ENCODE measurements at places on chromosomes 11 and 22. TPM values are rescaled to one million over a fixed set of nuclear protein-coding genes. Genes with fewer than 3 reads are reported as not detected.

Gene GAL3ST1
- 2.9 TPM for total RNA-seq

Gene CWC15
- 55.9 TPM for total RNA-seq

Gene P2RY6
- total RNA-seq, result 0.39 TPM

Gene TNNT3
- 2.5 TPM for total RNA-seq

Gene HBG2
- total RNA-seq, result not detected

Gene MIAT
- total RNA-seq, result 0.21 TPM

Gene CASP12
- total RNA-seq, result not detected

Gene OR5P2
- total RNA-seq, result not detected

Gene PGM2L1
- total RNA-seq, result 5.4 TPM

GRCh38 chr11:7245341-7245740 lies 6.4 kb upstream of the SYT9 start:
- peaks cover 52% of the 10 kb centered on the region for H3K27me3 ChIP-seq
- H3K4me3 ChIP-seq, result no peak overlapping the region
- no peak overlapping the region for H3K27ac ChIP-seq
- DNase-seq, result no peak

GRCh38 chr11:16223558-16223957 lies 132.8 kb downstream of the SOX6 start:
- no peak for DNase-seq
- no peak overlapping the region for H3K4me3 ChIP-seq
- no peak overlapping the region for H3K27ac ChIP-seq
- no peaks in the 10 kb centered on the region for H3K36me3 ChIP-seq
- no peaks in the 10 kb centered on the region for H3K27me3 ChIP-seq
- no peaks in the 10 kb centered on the region for H3K4me1 ChIP-seq

GRCh38 chr22:29243874-29244446 lies 23.8 kb downstream of the RHBDD3 start:
- no peak overlapping the region for H3K27ac ChIP-seq
- H3K4me3 ChIP-seq, result no peak overlapping the region
- DNase-seq, result no peak
- H3K27me3 ChIP-seq, result no peaks in the 10 kb centered on the region
- H3K36me3 ChIP-seq, result no peaks in the 10 kb centered on the region
- no peaks in the 10 kb centered on the region for H3K4me1 ChIP-seq

DNA sequence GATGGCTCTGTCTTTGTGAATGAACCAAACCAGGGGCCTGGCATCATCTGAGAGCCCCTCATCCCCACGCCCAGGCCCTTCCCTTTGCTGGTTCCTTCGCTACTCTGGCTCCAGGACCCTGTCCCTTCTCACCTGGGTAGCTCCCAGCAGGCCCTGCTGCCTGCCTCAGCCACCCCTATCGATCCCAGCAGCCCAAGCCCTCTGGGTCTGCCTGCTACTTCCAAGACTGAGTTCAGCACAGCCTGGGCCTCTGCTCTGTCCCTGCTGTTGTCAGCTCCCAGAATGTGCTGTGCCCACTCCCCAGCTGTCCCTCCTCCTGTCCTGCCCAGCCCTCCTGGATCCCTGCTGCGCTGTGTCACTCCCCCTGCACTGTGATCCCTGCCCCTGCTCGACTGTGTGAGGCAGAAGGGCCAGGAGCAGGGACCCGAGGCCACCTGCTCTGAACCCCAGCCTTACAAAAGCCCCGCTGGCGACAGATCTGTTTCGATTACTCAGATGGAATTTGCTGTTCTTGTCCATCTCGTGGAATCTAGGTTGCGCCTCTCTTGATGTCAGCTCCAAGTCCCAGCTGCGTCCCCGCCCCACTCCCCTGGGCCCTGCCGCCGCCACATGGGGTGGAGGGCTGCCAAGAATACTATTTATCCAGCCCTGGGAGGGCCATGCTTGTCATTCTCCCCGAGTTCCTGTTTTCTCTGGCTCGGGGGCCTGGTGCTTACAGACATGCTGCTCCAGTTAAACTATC lies 13.0 kb downstream of the MRPL21 start:
- peaks cover 35% of the 10 kb centered on the region for H3K36me3 ChIP-seq
- no peaks in the 10 kb centered on the region for H3K4me1 ChIP-seq

DNA sequence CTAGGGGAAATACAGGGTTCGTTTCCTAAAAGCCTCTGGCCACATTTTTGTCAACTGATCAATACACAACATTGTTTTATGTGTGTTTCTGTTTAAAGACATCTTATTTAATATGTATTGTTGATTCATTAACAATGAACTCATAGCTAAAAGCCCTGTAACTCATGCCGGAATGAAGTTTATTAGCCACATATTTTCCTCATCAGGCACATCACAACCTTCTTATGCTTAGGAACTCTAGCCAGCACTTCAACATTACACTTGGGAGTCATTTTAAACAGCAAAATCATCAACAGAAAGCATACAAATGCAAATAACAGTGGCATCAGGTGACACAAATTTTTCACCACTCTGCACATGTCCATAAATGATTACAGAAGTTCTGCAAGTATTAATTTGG lies 15.1 kb upstream of the BLID start:
- no peak overlapping the region for H3K27ac ChIP-seq
- H3K36me3 ChIP-seq, result no peaks in the 10 kb centered on the region
- H3K4me3 ChIP-seq, result no peak overlapping the region
- H3K27me3 ChIP-seq, result no peaks in the 10 kb centered on the region
- no peak for DNase-seq

DNA sequence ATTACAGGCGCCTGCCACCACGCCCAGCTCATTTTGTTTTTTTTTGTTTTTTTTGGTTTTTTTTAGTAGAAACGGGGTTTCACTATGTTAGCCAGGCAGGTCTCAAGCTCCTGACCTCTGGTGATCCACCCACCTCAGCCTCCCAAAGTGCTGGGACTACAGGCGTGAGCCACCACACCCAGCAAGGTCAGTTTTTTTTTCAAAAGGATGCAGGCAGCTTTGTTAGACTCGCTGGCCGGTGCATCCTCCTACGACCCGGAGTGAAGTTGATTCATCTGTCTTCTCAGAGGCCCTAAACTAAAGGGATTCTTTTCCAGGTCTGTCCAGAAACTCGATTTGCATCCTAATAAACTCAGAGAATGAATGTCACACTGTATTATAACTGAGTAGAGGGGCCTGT lies 182.3 kb downstream of the DBX1 start:
- no peak overlapping the region for H3K27ac ChIP-seq
- H3K4me3 ChIP-seq, result no peak overlapping the region
- peaks cover 47% of the 10 kb centered on the region for H3K4me1 ChIP-seq
- no peaks in the 10 kb centered on the region for H3K36me3 ChIP-seq
- no peak for DNase-seq
- H3K27me3 ChIP-seq, result no peaks in the 10 kb centered on the region

DNA sequence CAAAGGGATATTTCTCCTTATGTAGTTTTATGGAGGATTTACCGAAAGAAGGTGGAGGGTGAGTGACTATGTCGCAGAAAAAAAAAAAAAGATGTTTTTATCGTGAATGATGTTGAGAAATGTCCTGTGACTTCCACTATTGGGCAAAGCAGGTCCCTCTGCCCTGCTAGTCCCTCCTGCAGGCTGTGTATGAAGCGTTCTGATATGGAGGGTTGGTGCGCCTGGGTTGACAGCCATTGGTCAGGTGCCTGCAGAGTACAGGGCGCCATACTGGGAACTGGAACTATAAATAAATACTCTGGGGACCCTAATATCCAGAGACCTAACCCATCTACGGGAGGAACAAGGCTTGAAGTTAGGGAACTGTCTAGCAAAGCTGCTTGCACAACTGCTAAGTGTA lies 1.5 kb downstream of the IL17RA start:
- no peak for DNase-seq
- H3K27me3 ChIP-seq, result peaks cover 32% of the 10 kb centered on the region
- H3K27ac ChIP-seq, result no peak overlapping the region
- H3K36me3 ChIP-seq, result no peaks in the 10 kb centered on the region
- no peak overlapping the region for H3K4me3 ChIP-seq

DNA sequence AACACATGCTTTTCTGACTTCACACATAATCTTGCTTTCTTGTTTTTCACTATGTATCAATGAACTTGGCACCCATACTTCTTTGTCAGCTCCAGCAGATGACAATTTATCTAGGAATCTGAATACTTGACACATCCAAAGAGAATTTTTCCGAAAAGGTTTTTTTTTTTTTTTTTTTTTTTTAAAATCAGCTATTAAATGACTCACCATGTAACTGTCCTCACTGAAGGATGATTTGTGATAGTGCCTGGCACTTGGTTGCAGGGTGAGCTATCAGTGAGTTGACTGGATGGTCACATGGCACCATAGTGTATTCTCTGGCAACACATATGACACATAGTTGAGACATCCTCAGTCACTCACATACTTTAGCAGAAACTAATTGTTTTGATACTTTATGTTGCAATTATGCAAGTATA lies 133.4 kb upstream of the E2F8 start:
- no peaks in the 10 kb centered on the region for H3K36me3 ChIP-seq
- peak; percentile 75 for DNase-seq
- no peaks in the 10 kb centered on the region for H3K27me3 ChIP-seq
- H3K4me1 ChIP-seq, result peaks cover 7% of the 10 kb centered on the region

GRCh38 chr11:122322329-122322728 lies 206.3 kb upstream of the BLID start:
- DNase-seq, result peak; percentile 78
- no peaks in the 10 kb centered on the region for H3K36me3 ChIP-seq
- no peak overlapping the region for H3K4me3 ChIP-seq
- H3K4me1 ChIP-seq, result peaks cover 24% of the 10 kb centered on the region

GRCh38 chr11:70538641-70539359 lies 140.5 kb downstream of the CTTN start:
- H3K27me3 ChIP-seq, result no peaks in the 10 kb centered on the region
- H3K27ac ChIP-seq, result no peak overlapping the region
- H3K36me3 ChIP-seq, result no peaks in the 10 kb centered on the region

DNA sequence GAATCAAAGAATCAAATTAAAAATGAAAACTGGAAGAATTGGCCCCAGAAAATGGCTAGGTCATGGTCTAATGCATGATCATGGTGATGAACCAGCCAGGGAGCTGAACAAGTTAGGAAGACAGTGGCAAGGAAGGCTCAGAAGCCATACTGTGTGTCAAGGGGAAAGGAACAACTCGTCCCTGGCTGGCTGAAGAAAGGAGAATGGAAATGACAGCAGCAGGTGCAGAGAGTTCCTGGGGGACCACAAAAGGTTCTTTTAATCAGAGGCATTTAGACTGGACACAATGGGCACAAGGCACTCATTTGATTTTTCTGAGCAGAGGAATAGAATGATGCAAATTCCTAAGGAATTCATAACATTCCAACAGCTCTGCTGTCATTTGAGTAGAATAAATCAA lies 209.9 kb downstream of the LARGE1 start:
- no peak overlapping the region for H3K27ac ChIP-seq
- no peak overlapping the region for H3K4me3 ChIP-seq
- H3K36me3 ChIP-seq, result no peaks in the 10 kb centered on the region
- no peaks in the 10 kb centered on the region for H3K4me1 ChIP-seq
- DNase-seq, result no peak
- no peaks in the 10 kb centered on the region for H3K27me3 ChIP-seq

DNA sequence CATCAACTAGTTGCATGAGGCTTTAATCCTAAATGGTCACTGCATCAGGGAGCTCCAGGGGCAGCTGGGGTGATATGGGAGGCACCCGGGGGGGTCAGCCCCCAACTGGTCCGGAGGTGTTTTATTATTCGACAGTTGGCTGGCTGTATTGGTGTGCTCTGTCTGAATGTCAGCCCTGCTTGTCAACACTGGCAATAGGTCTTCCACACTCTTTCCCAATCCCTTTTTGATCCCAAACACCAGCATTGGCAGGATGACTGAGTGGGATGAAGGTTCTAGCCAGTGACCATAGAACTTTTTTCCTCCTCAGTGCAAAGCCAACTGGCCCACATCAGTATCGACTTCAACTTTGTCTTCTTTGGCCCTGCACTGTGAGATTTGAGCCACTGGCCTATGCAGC lies 8.9 kb upstream of the LDLRAD3 start:
- H3K36me3 ChIP-seq, result no peaks in the 10 kb centered on the region
- no peaks in the 10 kb centered on the region for H3K4me1 ChIP-seq
- DNase-seq, result no peak
- H3K27me3 ChIP-seq, result no peaks in the 10 kb centered on the region
- H3K4me3 ChIP-seq, result no peak overlapping the region

DNA sequence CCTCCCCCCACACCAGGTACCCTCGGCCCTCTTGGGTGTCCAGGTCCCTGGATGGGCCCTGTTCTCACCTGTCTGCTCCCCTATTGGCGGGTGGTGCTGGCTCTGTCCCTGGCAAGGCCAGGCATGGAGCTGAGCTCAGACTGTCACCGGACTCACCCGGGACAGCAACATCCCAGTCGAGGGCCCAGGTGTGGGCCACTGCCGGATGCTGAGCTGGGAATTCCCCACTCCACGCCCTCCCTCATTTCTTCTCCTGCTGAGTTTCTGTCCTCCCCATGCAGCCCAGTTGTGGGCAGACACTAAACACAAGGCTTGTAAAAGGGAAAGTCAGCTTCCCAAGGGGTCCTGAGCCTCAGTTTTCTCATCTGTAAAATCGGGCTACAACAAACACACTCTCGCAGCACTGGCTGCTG lies 2.0 kb upstream of the AP5B1 start:
- no peaks in the 10 kb centered on the region for H3K36me3 ChIP-seq
- H3K27ac ChIP-seq, result no peak overlapping the region
- no peak for DNase-seq
- peaks cover 41% of the 10 kb centered on the region for H3K27me3 ChIP-seq
- no peaks in the 10 kb centered on the region for H3K4me1 ChIP-seq

- DNase-seq, result no peak
- H3K27ac ChIP-seq, result peak overlapping the region; percentile 80
- H3K36me3 ChIP-seq, result peaks cover 35% of the 10 kb centered on the region
- H3K4me1 ChIP-seq, result peaks cover 12% of the 10 kb centered on the region
Measured at GRCh38 chr22:42086051-42086450, 4.5 kb downstream of the NDUFA6 start.

GRCh38 chr22:31646186-31647019 lies 15.6 kb downstream of the PISD start:
- no peaks in the 10 kb centered on the region for H3K27me3 ChIP-seq
- H3K4me3 ChIP-seq, result no peak overlapping the region
- peak; percentile 91 for DNase-seq
- peaks cover 3% of the 10 kb centered on the region for H3K4me1 ChIP-seq
- peaks cover 17% of the 10 kb centered on the region for H3K36me3 ChIP-seq

- no peaks in the 10 kb centered on the region for H3K36me3 ChIP-seq
- peaks cover 94% of the 10 kb centered on the region for H3K27me3 ChIP-seq
- H3K27ac ChIP-seq, result no peak overlapping the region
- no peak overlapping the region for H3K4me3 ChIP-seq
Measured at GRCh38 chr22:22214819-22215329, 29.7 kb upstream of the VPREB1 start.

GRCh38 chr11:125079151-125079877 lies 16.2 kb downstream of the SLC37A2 start:
- no peak overlapping the region for H3K4me3 ChIP-seq
- H3K27ac ChIP-seq, result no peak overlapping the region
- no peaks in the 10 kb centered on the region for H3K27me3 ChIP-seq
- no peaks in the 10 kb centered on the region for H3K36me3 ChIP-seq
- peaks cover 3% of the 10 kb centered on the region for H3K4me1 ChIP-seq

- no peaks in the 10 kb centered on the region for H3K36me3 ChIP-seq
- no peaks in the 10 kb centered on the region for H3K27me3 ChIP-seq
- H3K27ac ChIP-seq, result no peak overlapping the region
- H3K4me1 ChIP-seq, result peaks cover 31% of the 10 kb centered on the region
- DNase-seq, result peak; percentile 14
Measured at GRCh38 chr11:34926831-34927132, 10.4 kb downstream of the PDHX start.

All from cardiac muscle cell (in vitro differentiated cells and primary cell).